ENCODE measurements at places on chromosomes 1 and 21.

DNA sequence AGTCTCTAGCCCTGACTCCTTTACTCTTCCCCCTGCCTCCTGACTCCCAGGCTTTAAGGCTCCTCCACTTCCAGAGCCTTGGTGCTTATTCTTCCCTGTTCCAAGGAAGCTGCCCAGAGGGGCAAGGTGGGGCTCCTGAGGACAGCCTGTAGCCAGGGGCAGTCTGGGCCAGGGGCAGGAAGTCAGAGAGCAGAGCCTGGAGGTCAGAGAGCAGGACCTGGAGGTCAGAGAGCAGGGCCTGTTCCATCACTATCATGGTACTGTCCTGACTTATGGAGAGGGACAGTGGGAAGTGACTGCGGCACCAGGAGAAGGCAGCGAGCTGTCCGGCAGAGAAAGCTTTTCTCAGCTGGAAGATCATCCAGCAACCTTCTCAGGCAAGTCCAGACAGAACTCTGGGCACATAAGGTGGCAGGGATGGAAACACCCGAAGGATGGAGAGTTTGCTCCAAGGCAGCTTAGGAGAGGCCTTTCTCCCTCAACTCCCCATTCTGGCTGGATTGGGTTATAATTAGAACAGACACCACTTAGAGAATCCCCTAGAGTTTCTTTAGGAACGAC lies 25.0 kb downstream of the PLXNA2 start:
- no peak for DNase-seq

DNA sequence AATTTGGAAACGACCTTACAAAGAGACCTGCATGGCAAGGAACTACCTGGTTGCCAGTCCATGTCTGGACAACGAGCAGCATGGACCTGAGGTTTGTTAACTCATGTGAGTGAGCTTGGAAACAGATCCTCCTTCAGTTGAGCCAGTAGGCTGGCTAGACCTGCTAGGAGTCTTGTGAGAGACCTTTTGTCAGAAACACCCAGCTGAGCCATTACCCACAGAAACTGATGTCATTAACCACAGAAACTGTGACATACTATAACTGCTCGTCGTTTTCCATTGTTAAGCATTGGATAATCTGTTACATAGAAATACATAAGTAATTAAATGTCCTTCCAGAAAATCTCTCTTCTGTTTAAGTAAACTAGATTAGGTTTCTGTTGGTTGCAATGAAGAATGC lies 211.1 kb upstream of the C21orf91 start:
- no peak for DNase-seq

GRCh38 chr1:158354255-158354654 lies 561 bp downstream of the CD1E start:
- DNase-seq, result no peak

- DNase-seq, result no peak
These were observed 26.4 kb downstream of the RGL1 start for GRCh38 chr1:183831311-183831710.

DNA sequence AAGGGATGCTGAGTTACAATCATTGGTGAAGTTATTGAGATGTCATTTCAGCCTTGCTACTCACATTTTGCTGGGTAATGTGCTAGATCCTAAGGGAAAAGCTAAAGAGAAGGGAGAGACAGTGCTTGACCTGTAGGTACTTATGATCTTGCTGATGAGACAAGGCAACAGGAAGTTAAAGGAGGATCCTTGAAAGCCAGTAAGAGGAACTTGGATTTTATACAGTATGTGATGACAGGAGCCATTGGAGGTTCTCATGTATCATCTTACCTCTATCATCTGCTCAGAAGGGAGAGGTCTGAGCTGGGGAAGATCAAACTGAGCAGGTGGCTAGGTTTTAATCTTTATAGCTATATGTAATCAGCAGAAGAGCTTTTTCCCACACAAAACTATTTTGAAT lies 6.3 kb downstream of the APOBEC4 start:
- DNase-seq, result no peak

DNA sequence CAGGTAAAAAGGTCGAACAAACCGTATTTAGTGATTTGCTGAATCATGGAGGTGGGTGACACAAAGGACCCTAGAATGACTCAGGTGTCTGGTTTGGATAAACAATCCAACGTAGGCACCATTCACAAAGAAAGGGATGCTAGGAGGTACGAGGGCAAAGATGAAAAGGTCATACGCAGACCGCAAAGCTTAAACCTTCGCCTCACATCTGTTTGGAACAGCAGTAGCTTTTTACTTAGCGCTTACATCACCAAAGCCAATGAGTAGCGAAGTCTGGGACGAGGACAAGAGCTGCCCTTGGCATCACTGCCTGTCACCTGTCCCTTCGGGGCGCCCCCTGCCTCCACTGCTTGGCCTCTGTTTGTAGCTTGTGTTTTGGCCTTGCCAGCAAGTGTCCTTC lies 350.2 kb downstream of the SMYD3 start:
- no peak for DNase-seq

- DNase-seq, result peak; percentile 70
These were observed 30.0 kb downstream of the SLC27A3 start for GRCh38 chr1:153805042-153805745.

DNA sequence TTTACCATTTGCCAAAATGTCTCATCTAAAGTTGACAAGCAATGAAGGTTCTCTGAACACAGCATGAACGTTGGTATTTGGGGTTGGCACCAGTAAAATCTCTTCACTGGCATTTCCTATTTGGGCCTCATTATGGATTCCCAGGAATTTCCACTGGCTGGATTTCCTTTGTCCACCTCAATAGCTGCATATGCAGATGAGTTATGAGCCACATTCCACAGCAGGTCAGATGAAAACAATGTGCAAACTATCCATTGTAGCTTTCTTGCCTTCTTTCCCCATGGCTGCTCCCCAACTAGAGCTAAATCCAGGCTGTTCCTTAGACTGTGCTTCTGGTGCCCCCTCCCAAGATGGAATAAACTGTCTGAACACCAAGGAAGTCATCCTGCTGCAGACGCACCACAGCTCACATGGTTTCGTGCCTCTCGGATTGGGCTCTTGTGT lies 168.1 kb upstream of the FGGY start:
- no peak for DNase-seq

DNA sequence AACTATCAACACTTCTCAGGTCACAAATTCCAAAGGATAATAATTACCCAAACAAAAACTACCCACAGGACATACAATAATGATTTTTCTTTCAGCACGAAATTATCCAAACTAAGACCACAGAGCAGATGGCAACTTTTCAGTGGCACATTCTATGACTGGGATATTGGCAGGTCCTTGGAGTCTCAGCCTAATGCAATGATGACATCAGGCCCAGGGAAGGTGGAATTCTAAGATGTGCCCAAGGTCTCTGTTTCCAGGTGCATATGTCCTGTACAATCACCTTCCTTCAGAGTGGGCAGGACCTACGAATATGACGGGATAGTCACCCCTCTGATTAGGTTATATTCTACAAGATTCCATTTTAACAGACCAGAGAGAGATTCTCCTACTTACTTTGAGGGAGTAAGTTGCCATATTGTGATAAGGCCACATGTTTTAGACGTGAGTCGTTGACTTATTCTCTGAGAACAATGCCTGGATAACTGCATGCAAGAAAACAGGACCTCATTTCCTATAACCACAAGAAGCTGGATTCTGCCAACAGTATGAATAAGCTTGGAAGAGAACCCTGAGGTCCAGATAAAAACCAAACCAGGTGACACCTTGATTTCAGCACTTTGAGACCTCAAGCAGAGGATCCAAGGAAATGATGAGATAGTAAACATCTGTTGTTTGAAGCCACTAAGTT lies 69.9 kb downstream of the ZC3H11B start:
- no peak for DNase-seq

DNA sequence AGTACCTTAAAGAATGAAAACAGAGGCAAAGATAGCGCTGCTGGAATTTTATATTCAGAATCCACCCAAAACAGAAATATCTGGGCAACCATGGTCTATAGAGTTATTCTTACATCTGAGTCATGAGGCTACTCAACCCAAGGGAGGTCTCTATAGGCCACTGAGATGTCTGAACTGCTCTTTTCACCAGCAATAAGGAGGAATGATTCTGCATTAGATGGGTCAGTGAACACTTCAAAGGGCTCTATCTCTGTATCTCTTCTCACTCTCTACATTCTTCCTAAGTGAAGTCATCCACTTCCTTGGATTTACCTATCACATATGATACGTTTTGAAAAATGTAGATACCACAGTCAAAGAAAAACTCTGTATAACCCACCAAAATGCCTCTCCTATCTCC lies 90.2 kb upstream of the NGF start:
- no peak for DNase-seq

GRCh38 chr1:235052067-235053008 lies 76.3 kb downstream of the TOMM20 start:
- no peak for DNase-seq

DNA sequence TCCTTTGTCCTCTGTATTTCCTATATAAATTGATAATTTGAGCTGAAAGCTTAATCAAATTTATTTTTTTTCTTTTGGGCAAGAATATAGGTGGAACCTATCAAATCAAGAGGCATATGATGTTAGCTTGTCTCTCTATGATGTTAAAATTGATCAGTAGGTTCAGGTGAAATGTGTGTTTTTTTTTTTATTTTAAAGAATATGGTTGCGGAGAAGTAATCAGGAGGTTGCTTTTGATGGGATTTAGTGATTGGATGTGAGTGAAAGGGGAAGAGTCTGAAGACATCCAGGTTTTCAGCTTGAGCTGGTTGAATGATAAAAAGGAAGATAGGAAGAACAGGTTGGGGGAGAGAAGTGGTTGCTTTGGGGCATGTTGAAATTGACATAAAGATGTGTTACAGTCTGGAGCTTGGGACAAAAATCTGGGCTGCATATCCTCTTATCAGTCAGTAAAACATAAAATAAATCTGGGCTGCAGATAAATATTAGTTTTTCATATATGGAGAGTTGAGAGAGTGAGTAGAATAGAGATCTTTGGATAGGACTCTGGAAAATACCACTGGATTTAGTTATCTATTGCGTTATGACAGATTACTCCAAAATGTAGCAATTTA lies 5.1 kb downstream of the OSBPL9 start:
- no peak for DNase-seq

- no peak for DNase-seq
These were observed 66.8 kb upstream of the DISP3 start for GRCh38 chr1:11412141-11412540.

DNA sequence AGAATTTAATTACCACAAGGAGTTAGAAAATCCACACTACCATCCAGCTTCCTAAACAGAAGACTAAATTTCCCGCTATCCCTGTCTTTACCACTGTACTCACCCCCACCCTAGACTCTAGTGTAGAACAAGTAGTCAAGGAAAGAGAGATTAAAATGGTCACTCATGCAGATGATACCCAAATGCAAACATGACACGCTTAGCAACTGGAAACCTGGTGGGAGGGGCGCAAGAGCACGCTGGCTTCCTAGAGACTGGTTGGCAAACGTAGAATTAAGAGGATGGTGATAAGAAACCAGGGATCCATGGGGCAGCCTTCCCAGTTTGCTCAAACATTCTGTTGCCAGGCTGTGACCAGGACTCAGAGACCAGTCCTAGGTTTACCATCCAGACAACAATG lies 9.9 kb upstream of the LDLRAD1 start:
- DNase-seq, result no peak

DNA sequence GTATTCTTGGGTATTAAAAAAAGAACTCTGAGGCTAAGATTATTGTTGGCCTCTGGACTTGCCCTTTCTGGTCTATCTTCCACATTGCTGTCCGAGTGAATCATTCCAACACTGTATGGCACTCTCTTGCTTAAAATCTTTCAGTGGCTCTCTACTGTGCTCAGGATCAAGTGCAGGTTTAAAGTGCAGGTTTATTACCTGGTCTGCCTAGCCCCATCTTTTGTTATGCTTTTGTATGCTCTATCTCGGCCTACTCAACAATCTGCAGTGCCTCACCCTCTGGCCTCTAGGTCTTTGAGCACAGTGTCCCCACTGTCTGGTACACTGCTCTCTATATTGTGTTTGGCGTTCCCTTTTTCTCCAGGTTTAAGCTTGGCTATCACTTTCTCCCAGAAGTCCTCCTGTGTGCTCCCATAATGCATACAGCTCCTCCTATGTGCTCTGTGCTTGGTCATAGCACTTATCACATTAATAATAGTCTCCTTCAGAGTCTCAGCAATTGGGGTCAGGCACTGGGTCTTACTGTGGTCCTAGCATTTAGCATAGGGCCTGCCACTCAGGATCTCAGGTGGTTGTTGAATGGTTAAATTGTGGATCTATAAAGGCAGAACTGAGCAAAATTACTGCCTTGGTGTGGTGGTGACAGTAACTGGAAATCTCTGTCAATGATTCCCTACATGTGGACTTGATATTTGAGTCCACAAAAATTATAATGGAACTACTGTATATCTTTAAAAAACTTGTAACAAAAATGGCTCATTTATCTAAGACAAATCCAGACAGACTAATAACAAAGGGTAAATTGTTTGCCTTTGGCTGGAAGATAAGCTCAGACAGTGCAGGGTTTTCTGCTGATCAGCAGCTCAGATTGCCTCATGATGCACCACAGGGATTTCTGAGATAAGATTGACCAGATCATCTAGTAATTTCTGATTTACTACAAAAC lies 10.6 kb upstream of the LDLRAD1 start:
- DNase-seq, result no peak

DNA sequence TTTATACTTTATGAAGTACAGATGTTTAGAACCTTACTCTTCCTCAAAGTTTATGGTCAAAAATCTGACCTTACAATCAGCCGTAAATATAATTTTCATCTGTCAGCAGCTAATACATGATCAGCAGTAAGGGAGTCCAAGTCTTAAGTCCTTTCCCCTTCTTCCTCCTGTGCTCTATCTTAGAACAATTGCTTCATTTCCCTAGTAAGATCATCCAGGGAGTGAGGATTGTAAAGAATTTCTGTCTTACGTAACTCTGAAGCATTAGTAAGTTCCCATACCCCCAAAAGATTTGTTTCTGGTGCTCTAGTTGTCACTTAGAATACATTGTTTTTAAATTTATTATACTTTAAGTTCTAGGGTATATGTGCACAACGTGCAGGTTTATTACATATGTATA lies 2.1 kb downstream of the SETDB1 start:
- DNase-seq, result no peak

DNA sequence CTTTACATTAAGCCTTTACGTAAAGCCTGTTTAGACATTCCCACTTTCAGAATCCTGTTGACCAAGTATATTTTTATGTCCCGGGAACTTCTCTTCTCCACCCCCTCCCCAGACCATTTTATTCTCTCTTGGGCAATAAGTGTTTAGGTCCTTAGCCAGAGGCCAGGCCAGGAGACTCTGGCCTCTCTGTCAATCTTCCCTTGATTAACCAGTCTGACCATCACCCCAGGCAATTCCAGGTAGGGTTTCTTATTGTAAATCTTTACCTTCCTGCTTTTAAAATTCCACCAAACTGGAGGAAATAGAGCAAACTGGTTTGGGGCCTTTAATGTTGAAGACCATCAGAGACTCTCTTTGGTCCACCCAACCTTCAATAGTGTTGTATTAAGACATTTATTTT lies 12.2 kb upstream of the IFI6 start:
- DNase-seq, result no peak

GRCh38 chr1:20712215-20712577 lies 5.6 kb downstream of the KIF17 start:
- no peak for DNase-seq

- no peak for DNase-seq
These were observed 76.4 kb downstream of the ADGRL2 start for GRCh38 chr1:81876901-81877733.
